ENCODE measurements at places on chromosomes 6 and 20. TPM values are rescaled to one million over a fixed set of nuclear protein-coding genes. Genes with fewer than 3 reads are reported as not detected.

GRCh38 chr6:90393232-90393884 is 96.7 kb upstream of the BACH2 start:
- H3K4me1 ChIP-seq: no peaks in the 10 kb centered on the region
- H3K36me3 ChIP-seq: no peaks in the 10 kb centered on the region
- H3K27me3 ChIP-seq: no peaks in the 10 kb centered on the region
- H3K4me3 ChIP-seq: no peak overlapping the region
- DNase-seq: no peak
- no peak overlapping the region for H3K27ac ChIP-seq

DNA sequence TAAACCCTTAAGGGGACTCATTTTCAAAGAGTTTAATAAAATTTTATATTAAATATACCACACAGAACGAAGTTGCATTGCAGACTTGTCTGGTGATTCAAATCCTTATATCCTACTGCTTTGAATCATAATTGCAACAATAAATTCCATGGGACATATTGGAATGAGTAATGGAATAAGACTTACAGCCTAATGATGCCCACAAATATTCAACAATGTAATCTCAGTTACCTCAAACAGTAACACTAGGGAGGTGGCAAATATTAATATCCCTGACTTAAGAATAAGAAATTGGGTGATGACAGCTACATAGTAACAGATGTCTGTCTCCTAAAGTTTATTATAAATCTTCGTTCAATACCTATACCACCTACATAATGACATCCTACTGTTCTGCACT is 52.6 kb downstream of the BMP5 start:
- DNase-seq: no peak
- no peaks in the 10 kb centered on the region for H3K36me3 ChIP-seq
- H3K4me3 ChIP-seq: no peak overlapping the region
- H3K4me1 ChIP-seq: no peaks in the 10 kb centered on the region
- H3K27me3 ChIP-seq: no peaks in the 10 kb centered on the region

GRCh38 chr20:63681609-63682142 is 14.8 kb upstream of the TNFRSF6B start:
- H3K4me1 ChIP-seq: peaks cover 8% of the 10 kb centered on the region
- no peak overlapping the region for H3K4me3 ChIP-seq
- peak overlapping the region; percentile 95 for H3K27ac ChIP-seq
- no peak for DNase-seq
- no peaks in the 10 kb centered on the region for H3K36me3 ChIP-seq

- H3K36me3 ChIP-seq: no peaks in the 10 kb centered on the region
- no peaks in the 10 kb centered on the region for H3K27me3 ChIP-seq
- H3K27ac ChIP-seq: peak overlapping the region; percentile 84
- peaks cover 12% of the 10 kb centered on the region for H3K4me1 ChIP-seq
- no peak for DNase-seq
Measured at GRCh38 chr20:31870726-31871617, 538 bp downstream of the TTLL9 start.

C6orf118 gene
- total RNA-seq: not detected

All from breast epithelium (tissue), 4 donors.